Inflammatory macrophage treated with lipopolysaccharide for 1 hour (primary cell): ENCODE measurements at places on chromosomes 13 and 19.

DNA sequence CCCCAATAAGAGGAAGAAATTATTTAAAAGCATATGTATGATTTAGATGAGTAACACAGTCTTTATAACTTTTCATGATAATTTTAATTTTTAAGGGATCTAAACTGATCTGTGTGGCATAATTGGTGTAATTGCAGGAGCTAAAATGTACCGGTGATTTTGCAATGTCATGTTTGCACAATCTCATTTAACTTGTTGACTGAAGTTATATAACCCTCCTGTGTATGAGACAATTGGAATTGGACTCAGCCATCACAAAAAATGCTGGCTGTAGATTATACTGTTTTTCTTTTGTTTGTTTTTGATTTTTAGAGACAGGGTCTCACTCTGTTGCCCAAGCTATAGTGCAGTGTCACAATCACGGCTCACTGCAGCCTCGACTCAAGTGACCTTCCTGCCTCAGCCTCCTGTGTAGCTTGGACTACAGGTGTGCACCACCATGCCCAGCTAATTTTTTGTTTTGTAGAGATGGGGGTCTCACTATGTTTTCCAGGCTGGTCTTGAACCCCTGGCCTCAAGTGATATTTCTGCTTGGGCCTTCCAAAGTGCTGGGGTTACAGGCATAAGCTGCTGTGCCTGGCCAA is 26.1 kb downstream of the FGF9 start:
- DNase-seq = no peak

DNA sequence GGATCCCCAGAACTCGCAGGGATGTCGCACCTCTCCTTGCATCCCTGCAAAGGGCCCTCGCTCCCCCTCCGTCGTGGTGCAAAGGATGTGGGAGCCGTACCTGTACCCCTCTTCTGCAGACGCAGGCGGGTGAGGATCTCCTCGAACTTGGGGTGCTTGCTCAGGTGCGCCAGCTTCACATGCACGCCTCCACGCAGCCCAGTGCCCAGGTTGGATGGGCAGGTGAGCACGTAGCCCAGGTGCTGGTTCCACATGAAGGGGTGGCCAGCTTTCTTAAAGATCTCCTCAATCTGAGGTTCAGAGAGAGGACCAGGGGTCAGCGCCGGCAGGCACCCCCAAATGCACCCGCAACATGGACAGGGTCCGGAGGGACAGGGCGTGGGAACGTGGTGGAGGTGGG is 15.3 kb downstream of the CKM start:
- no peak for DNase-seq

- peak; percentile 90 for DNase-seq
Measured at GRCh38 chr19:39038098-39038497, 5.7 kb upstream of the FBXO27 start.

- DNase-seq = no peak
Measured at GRCh38 chr19:54478677-54479266, 5.7 kb upstream of the CDC42EP5 start.

GRCh38 chr13:26183416-26183815 is 38.7 kb downstream of the RNF6 start:
- no peak for DNase-seq

DNA sequence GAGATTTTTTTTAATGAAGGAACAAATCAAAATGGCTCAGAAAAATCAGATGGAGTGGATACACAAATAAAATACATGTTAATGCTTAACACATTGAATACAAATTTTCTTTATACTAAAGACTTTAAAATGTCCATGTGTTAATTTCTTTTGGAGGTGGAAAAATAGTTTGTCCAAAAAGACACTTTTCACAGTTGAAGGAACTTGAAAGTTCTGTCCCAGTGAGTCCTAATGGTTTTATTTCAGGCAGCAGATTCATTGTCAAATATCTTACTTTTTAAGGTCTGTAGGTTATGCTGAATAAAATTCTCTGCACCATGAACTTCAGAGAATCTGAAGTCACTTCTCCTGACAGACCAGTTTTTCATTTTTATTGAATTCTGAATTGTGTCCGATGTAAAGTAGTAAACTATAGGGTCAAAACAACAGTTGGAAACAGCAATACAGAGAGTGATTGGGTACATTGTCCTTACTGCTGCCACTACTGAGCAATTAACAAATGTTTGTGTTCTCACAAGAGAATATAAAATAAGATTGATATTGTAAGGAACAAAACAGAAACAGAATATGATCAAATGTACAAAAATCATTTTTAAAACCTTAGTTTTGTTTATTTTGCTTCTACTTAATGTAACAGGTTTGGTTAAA is 1.6 kb downstream of the LPAR6 start:
- DNase-seq = no peak

DNA sequence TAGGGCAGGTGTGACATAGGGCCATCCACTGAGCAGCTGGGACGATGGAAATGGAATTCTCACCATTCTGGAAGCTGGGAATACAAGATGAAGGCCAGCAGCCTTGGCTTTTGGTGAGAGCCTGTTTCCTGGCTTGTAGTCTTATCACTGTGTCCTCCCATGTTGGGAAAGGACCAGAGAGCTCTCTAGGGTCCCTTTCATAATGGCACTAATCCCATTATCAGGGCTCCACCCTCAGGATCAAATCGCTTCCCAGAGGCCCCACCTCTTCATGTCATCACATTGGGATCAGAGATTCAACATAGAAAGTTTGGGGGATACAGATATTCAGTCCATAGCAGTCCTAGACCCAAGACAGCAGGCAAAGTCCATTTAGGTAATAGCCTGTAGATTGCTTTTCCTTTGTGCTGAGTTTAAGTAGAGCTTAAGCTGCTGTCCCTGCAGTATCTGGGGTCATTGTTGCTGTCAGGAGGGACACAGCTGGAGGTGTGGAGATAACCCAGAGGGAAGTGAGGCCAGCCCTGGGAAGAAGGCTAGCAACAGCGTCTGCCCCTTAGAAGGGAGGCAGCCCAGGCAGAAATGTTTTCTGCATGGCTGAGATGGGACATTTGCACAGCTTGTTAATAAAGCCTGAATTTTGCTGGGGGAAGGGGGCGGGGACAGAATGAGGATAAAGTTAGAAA is 136.5 kb upstream of the GPR12 start:
- no peak for DNase-seq

- no peak for DNase-seq
Measured at GRCh38 chr19:3407556-3408516, 41.5 kb downstream of the NFIC start.

DNA sequence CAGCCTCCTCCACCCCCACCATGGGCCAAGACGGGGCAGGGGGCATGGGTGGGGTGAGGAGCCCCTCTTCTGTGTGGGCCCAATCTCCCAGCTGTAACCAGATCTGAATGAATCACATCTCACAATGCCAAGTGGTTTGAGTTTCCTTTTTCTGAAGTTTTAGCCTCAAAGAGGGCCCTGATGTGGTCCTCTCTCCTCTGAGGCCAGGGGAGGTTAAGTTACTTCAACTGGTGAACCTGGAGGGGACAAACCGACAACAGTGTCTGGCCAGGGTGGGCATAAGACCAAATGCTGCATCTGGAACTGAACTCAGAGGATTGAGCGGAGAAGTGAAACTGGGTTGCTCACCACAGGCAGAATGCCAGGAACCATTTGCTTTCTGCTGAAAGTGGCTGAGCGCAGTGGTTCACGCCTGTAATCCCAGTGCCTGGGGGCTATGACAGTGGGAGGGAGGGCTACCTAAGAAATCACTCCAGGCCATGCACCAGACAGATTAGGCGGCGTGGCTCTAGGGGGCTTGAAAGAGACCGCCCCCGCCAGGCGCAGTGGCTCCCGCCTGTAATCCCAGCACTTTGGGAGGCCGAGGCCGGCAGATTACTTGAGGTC is 15.4 kb upstream of the IRGC start:
- peak; percentile 59 for DNase-seq

- peak; percentile 98 for DNase-seq
Measured at GRCh38 chr13:110536006-110536693, 25.4 kb downstream of the RAB20 start.

DNA sequence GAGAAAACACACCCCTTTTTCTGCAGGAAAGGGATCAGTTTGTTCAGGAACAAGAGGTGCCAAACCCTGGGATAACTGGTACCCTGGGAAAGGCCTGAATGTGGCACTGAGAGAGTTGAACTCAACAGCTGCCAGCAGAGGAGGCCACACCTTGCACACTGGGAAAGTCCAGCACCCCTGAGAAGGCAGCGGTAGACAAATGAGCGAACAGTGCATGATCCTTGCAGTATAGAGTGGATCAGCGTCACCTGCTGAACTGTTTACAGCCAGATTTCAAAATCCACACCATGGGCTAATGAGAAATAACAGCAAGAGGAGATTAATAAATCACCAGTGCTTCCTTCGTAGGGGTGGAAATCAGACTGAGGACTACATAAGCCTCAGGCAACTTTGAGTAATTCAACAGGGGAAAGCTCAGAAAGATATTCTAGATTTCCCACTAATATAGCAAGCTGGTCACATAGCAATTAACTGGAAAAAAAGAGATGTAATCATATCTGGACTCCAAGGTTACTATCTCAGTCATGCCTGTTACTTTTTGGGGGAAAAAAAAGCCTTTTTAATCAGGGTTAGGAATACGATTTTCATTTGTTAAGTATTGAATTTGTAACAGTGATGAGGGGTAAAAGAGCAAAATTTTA is 52.0 kb downstream of the DCT start:
- no peak for DNase-seq

- DNase-seq = peak; percentile 49
Measured at GRCh38 chr19:47707135-47707925, 5.9 kb upstream of the EHD2 start.

DNA sequence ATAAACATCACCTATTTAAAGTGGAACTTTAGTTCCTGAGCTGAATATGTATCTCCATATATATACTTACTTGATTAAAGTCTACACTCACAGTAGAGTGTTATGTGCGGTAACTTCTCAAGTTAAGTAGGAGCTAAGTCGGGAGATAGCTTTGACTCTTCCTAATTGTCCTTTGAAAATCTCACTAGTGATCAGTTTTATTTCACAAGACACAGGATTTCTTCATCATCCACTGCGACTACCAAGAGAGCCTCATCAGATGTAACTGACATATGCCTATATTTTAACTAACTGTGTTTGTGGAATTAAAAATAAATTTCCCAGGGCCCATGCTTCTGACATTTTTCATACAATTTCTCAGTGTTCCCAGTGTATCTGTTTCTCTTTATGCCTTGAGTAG is 1664.0 kb downstream of the EFNB2 start:
- DNase-seq = no peak

- no peak for DNase-seq
Measured at GRCh38 chr13:49395451-49395865, 48.4 kb downstream of the CAB39L start.

- no peak for DNase-seq
Measured at GRCh38 chr13:113667771-113668490, 912 bp downstream of the GRK1 start.

GRCh38 chr19:19457671-19458070 is 52.2 kb downstream of the GATAD2A start:
- DNase-seq = no peak

DNA sequence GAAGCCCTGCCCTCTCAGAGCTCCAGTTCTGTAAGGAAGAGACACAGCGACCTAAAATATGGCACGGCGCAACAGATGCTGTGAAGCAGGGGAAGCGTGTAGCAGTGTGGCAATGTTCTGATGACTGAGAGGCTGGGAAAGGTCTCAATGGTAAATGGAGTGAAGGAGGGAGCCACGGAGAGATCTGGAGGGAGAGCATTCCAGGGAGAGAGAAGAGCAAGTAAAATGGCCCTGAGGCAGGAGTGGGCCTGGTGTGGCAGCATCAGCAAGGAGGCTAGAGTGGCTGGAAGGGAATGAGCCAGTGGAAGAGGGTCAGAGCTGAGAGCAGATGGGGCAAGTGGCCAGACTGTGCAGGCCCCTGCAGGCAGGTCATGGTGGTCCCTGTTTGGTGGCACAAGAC is 16.4 kb downstream of the RCN3 start:
- DNase-seq = no peak

DNA sequence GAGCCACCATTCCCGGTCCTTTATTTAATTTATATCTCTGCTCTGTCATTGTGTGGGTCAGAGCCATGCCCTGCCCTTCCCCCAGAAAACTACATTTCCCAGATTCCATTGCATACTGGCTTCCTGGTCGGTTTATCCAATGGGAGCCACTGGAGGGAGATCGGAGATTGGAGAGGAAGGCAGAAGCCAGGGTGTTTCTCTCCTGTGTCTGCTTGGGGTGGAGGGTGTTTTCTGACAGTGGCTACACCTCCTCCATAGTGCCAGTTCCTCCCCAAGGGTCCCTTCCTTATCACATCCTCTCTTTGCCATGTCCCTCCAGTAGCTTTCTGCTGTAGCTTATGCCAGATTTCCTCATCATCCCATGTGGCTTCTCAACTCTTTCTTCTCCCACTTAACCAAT is 19.0 kb downstream of the OLFM2 start:
- DNase-seq = peak; percentile 51

GRCh38 chr19:10998045-10998533 is 37.3 kb downstream of the SMARCA4 start:
- no peak for DNase-seq

GRCh38 chr13:108574856-108575255 is 54.6 kb upstream of the MYO16 start:
- no peak for DNase-seq

- DNase-seq = no peak
Measured at GRCh38 chr13:40235160-40235796, 431.2 kb downstream of the FOXO1 start.

GRCh38 chr19:7795555-7796161 is 32.6 kb downstream of the CLEC4M start:
- no peak for DNase-seq

- DNase-seq = no peak
Measured at GRCh38 chr19:35031072-35031881, 1.0 kb downstream of the SCN1B start.

DNA sequence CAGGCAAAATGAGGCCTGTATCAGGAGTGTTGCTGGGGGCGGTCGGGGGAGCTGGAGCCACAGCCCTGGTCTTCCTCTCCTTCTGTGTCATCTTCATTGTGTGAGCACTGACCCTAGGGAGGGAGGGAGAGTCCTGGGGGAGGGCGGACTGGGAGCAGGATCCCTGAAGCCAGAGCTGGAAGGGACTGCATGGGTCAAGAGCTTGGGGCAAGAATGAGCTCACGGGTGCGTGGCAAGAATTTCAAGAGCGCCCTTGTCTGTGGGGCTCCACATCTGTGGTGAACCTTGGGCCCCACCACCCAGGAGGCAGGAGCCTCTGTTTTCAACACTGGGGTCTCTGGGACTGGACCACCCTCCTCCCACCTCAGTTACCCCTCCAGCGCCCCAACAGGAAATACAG is 4.7 kb downstream of the SIGLEC7 start:
- no peak for DNase-seq

DNA sequence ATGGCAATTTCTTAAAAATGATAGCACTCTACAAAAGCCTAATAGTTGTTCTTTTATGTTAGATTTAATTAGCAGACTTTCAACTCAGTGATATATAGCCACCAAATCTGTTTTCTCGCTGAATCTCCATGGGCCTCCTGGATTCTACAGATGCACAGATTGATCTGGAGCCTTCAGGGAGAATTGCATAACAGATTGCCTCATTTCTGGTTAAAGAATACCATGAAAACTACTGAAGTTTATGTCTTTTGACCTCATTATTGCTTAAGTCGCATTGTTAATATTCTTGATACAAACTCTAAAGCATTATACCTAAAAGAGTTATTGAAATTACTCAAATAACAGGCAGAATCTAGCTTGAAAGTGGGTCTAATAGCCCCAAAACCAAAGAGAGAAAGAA is 53.7 kb upstream of the PRR20A start:
- DNase-seq = no peak

GRCh38 chr13:99258210-99258860 is at the start of gene GPR18:
GPR18 (minus strand) TSS chr13:99258379; CDS start chr13:99255872, 2,507 bp downstream.
- DNase-seq = peak; percentile 55

- no peak for DNase-seq
Measured at GRCh38 chr19:4939466-4939865, 29.4 kb upstream of the KDM4B start.
